GM13977 (cell line): ENCODE measurements at places on chromosomes 5 and 9.

DNA sequence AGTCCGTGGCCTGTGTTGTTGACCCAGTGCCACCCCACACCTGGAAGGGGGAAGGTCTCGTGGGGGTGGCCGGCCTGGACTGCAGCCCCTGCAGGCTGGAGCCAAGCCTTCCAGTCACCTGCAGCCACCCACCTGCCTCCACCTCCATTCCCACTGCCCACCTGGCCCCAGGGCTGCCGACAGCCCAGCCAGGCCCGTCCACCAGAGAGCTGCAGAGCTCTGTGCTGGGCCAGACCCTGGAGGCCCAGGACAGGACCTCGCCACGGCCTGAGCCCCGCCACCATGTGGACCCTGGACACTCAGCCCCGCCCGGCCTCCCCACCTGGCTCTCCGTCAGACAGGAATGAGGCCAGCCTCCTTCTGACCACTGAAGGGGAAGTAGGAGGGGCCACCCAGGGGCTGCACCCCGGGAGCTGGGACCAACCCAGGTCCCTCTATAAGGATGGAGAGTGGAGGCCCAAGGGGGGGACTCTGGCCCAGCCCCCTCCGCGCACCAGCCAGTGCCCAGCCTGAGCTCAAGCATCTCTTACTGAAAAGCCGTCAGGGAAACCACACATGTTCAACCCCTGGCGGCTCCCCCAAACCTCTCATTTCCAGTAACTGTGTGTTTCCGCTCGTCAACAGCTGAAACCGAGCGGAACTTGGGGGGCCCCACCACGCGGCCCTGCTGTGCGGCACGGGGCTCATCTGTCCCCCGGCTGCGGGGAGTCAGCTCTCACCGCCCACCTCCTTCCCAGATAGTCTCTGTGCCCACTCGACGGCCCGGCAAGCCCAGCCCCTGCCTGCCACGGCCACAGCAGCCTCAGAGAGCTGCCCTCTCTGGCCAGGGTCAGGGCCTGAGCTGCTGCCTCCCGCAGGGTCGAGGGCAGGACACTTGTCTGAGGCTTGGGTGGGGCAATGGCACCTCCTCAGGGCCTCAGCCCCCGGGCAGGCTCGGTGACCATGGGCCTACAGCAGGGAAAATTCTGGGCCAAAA is 12.8 kb downstream of the NOTCH1 start:
- DNase-seq, result peak; percentile 75

GRCh38 chr9:124197177-124198095 is 60.3 kb upstream of the NEK6 start:
- DNase-seq, result peak; percentile 53

DNA sequence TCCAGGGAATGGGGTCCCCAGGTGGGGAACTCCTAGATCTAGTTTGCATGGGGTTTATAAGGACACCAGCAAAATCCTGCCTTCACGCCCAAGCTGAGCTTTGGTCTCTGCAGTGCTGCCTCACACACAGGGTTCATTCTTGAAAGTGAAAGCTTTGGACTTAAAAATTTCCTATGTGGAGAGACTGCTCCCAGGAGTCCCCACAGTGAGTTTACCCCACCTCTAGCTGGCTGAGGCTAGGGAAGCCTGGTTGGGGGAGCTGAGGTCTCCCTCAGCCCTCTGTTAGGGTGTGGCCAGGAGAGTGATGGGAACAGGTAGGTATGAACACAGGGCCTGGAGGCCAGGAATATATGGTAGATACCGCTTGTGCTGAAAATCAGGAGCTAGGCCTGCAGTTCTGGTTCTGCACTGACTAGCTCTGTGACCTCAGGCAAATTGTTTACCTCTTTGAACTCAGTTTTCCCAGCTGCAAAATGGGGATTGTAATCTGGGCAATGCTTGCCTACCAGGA is 41.5 kb upstream of the LARP1 start:
- no peak for DNase-seq

DNA sequence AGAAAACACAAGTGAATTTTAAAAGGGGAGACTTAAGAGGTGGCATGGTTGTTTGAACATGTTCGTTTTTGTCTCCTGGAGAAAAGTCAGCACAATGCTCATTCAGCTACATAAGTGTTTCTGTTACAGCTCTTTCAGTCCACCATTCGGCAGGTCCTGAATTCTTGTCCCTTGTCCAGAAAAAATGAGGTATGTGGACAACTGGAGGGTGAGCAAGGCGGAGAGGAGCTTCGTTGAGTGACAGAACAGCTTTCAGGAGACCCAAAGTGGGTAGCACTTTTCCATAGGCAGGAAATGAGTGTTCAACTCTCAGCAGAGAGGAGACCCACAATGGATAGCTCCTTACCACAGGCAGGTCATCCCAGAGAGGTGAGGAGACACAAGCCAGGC is 4.9 kb downstream of the PDCD1LG2 start:
- DNase-seq, result no peak

- DNase-seq, result no peak
Measured at GRCh38 chr9:23783509-23783908, 42.5 kb downstream of the ELAVL2 start.
